ENCODE measurements at places on chromosomes 11 and 22.

DNA sequence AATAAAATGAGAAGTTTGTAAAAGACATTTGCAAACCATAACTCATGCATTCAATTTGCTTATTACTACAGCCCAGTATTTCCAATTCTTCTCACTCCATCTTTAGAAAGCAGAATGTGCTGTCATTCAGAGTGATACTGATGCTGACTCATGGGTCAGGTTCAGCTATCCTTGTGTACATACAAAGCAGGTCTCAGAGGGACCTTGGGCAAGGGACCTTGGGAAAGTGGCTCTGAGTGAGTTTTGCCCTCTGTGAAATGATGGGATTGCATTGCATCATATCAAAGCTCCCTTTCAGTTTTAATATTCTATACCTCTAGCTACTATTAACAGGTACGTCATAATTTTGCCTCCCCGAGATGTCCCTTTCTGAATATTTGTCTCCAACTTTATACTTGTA is 848.7 kb downstream of the OPCML start:
- no peak for DNase-seq

DNA sequence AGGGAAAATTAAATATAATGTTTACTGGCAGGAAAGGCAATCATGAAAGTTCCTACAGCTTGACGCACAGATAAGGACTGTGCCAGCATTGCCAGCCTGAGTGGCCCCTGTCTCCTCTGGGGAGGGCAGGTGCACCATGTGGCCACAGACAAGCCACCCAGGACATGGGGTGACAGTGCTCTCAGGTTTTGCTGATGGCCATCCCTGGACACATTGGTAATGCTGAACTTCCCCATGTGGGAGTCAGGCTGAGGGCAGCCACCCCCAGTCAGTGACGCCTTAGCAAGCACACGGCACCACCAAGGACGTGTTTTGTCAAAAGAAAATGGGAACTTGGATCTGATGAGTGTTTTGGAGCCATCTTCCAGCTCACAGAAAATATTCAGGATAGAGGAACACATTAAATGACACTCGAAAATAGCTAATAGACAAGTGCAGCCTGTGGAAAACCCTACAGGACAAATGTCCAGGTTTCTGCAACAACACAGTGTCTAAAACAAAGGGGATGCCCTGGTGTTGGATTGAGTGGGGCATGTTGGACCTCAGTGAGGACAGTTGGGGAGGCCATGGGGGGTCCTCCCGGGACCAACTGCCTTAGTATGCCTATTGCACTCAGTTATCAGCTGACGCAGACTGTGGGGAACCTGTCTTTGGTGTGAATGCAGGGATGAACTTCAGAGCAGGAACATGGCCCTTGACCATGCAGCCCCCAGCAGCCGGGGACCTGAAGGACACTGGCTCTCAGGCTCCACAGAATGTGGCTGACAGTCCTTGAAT is 1450.5 kb downstream of the BRD1 start:
- DNase-seq = no peak

- no peak for DNase-seq
These were observed 22.9 kb upstream of the SLC22A12 start for GRCh38 chr11:64568041-64568571.

GRCh38 chr11:923691-924405 is 1.8 kb upstream of the AP2A2 start:
- DNase-seq = no peak

- no peak for DNase-seq
These were observed 25.5 kb upstream of the SMCO4 start for GRCh38 chr11:93568726-93569125.

- no peak for DNase-seq
These were observed 577 bp upstream of the DKK3 start for GRCh38 chr11:12008790-12009616.

DNA sequence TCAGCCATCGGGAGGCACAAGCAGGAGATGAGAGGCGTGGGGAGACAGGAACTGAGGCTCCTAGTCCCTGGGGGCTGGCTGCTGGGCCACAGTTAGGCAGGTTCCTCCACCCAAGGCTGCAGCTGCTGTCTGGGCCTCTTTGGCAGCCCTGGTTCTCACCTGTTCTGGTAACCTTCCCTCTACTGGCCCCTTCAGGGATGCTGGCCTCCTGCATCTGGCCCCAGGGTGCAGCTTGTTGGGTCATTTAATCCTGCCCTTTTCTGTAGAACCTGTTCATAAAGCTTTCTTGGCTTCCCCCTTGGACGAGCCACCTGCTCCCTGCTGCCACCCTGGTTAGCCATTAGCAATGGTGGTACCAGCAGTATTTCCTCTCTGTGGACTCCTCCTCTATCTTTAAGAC is 5.5 kb downstream of the USH1C start:
- DNase-seq = no peak

DNA sequence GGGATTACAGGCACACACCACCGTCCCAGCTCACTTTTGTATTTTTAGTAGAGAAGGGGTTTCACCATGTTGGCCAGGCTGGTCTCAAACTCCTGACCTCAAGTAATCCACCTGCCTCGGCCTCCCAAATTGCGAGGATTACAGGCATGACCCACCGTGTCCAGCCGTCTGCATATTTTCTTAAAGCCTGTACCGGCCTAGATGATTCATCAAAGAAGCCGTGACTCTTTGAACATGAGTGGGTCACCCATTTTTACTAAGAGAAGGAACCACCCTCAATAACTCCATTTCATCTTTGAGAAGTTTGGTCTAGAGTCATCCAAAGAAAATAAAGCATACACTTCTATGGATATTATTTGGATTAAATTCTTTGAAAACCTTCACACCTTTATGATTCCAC is 388.3 kb downstream of the NTM start:
- DNase-seq = no peak
